ENCODE measurements at places on chromosomes 2 and 18. TPM values are rescaled to one million over a fixed set of nuclear protein-coding genes. Genes with fewer than 3 reads are reported as not detected.

Gene SAG
- total RNA-seq, result 0.32 TPM

Gene B3GNT7
- not detected for total RNA-seq

- no peaks in the 10 kb centered on the region for H3K4me1 ChIP-seq
- no peaks in the 10 kb centered on the region for H3K36me3 ChIP-seq
- H3K27ac ChIP-seq, result no peak overlapping the region
- peaks cover 16% of the 10 kb centered on the region for H3K27me3 ChIP-seq
- no peak for DNase-seq
Measured at GRCh38 chr2:172373766-172374165, 53.6 kb upstream of the ITGA6 start.

DNA sequence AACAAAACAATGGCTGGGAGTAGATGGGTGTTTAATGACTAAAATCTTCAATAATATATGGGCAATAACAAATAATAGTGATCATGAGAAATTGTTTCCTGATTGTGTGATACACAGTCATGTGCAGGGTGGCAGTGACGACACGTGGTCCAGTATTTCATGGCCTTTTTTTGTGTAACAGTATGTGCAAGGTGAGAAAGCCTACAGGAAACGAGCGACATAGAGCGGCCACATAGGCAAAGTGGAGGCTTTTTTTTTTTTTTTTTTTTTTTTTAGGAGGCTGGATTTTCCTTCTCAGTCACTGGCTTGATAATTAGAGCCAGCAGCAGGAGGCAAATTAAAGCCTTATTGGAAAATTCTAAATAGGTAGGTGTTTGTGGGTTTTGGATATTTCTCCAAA lies 123.7 kb downstream of the MYO3B start:
- peaks cover 12% of the 10 kb centered on the region for H3K27me3 ChIP-seq
- no peak for DNase-seq
- H3K4me3 ChIP-seq, result no peak overlapping the region
- H3K36me3 ChIP-seq, result no peaks in the 10 kb centered on the region
- no peaks in the 10 kb centered on the region for H3K4me1 ChIP-seq

GRCh38 chr2:104434318-104434792 lies 419.6 kb upstream of the POU3F3 start:
- H3K4me1 ChIP-seq, result peaks cover 8% of the 10 kb centered on the region
- no peaks in the 10 kb centered on the region for H3K27me3 ChIP-seq
- no peak for DNase-seq
- H3K4me3 ChIP-seq, result peak overlapping the region; percentile 32
- H3K27ac ChIP-seq, result no peak overlapping the region

GRCh38 chr2:100629309-100629708 lies 66.5 kb downstream of the PDCL3 start:
- DNase-seq, result no peak
- no peak overlapping the region for H3K27ac ChIP-seq
- no peak overlapping the region for H3K4me3 ChIP-seq
- peaks cover 15% of the 10 kb centered on the region for H3K4me1 ChIP-seq

- peak overlapping the region; percentile 84 for H3K4me3 ChIP-seq
- peak; percentile 51 for DNase-seq
- peaks cover 49% of the 10 kb centered on the region for H3K4me1 ChIP-seq
- peaks cover 12% of the 10 kb centered on the region for H3K36me3 ChIP-seq
- H3K27me3 ChIP-seq, result no peaks in the 10 kb centered on the region
Measured at GRCh38 chr2:43142921-43143438, 83.4 kb downstream of the ZFP36L2 start.

GRCh38 chr2:236823041-236823629 lies 253.5 kb downstream of the ACKR3 start:
- no peak overlapping the region for H3K4me3 ChIP-seq
- no peaks in the 10 kb centered on the region for H3K27me3 ChIP-seq
- H3K4me1 ChIP-seq, result no peaks in the 10 kb centered on the region
- no peaks in the 10 kb centered on the region for H3K36me3 ChIP-seq
- no peak overlapping the region for H3K27ac ChIP-seq

DNA sequence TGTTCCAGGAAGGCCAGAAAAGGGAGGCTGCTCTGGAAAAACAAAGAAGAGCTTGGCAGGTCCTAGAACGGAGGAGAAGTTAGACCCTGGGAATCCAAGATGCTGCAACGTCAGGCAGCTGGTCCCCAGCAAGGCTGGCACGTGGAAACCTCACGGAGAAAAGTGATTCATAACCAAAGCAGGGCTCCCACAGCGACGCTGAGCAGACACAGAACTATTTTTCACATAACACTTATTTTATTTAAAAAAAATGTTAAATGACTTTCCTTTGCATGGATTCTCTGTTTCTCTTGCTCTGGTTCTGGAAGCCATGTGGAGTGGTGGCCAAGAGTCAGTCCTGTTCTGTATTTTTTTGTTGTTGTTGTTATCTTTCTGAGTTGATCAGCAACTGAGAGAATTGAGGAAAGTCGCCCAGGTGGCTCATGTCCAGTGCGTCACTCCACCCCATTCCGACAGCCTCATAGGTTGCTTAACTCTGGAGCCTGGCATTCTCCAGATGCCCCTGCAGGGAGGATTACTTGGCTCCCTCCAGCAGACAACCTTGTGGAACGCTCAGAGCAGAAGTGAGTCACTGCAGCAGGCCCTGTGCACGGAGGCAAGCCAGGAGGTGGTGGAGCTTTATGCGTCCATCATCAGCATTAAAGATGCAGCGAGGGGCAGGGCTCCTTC lies 229.9 kb upstream of the HDAC4 start:
- DNase-seq, result no peak
- H3K4me1 ChIP-seq, result peaks cover 9% of the 10 kb centered on the region
- no peak overlapping the region for H3K4me3 ChIP-seq
- no peaks in the 10 kb centered on the region for H3K36me3 ChIP-seq
- H3K27me3 ChIP-seq, result peaks cover 9% of the 10 kb centered on the region

Data from activated T-helper 1 cell treated with anti-CD3 and anti-CD28 coated beads, Interleukin-12 subunit alpha, Interleukin-12 subunit beta, Interleukin-2, Interleukin-4 antibody, amounts not matched to agents 30 ng/mL and 10 ng/mL and 1 ng/mL, durations not matched to agents 14 hours and 24 hours and 36 hours (primary cell).